Omental fat pad (tissue), 4 donors: ENCODE measurements at places on chromosomes 13 and 19.

- no peak for DNase-seq
Measured at GRCh38 chr19:56176881-56177280, 1.1 kb downstream of the GALP start.

GRCh38 chr19:756236-756635 lies 5.3 kb downstream of the MISP start:
- no peak for DNase-seq

DNA sequence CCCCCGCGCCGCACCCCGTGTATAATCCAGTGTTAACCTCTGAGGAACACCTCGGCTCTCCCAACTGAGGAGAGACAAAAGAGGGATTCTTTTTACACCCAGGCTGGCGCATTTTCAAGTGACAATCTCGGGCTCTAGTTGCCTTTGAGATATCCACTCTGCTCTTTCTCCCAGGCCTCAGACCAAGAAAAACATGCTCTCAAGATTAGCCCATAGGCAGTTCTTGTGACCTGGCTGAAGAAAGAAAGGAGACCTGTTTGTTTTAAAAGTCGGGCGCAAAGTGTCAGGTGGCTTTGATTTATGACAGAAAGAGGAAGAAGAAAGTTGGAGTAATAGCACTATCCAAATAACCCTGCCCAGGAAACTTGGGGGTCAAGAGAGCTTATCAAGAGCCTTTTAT lies 27.3 kb downstream of the SHISA2 start:
- no peak for DNase-seq

DNA sequence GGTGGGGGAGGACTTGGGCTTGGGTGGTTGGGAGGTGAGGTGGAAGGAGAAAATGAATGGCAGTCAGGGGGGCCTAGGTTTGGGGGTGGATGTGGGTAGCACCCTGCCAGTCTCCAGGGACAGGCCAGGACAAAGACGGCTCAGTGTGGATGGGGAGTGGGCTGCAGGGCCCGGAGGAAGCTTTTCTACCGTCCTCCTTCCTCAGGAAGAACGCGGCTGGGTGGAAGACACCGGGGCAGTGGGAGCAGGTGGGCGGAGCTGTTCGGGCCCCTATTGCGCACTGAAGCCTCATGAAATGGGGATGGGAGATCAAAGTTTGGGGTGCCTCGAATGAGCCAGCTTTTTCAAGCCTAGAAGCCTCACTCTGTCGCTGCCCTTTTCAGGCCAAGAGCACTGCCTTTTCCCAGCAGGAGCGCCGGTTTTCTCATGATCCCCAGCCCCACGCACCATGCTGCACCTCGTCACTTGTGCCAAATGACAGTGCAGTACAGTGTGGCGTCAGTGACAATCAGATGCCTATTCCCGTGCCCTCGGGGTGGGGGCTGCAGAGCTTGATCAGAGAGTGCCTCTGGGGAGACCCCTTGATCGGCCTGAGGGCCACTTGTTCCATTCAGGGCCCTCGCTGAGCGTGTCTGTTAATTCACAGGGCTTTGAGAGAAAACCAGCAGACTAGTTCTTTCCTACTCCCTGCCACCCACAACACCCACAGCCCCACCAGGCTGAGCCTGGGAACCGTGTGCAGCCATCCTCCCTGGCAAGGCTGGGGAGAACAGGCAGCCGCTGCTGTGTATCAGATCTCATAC lies 1.5 kb downstream of the CALM3 start:
- DNase-seq = no peak

GRCh38 chr13:99987154-99988019 lies 5.8 kb downstream of the ZIC2 start:
- DNase-seq = no peak

- no peak for DNase-seq
Measured at GRCh38 chr13:86121881-86122280, 322.7 kb upstream of the SLITRK6 start.

DNA sequence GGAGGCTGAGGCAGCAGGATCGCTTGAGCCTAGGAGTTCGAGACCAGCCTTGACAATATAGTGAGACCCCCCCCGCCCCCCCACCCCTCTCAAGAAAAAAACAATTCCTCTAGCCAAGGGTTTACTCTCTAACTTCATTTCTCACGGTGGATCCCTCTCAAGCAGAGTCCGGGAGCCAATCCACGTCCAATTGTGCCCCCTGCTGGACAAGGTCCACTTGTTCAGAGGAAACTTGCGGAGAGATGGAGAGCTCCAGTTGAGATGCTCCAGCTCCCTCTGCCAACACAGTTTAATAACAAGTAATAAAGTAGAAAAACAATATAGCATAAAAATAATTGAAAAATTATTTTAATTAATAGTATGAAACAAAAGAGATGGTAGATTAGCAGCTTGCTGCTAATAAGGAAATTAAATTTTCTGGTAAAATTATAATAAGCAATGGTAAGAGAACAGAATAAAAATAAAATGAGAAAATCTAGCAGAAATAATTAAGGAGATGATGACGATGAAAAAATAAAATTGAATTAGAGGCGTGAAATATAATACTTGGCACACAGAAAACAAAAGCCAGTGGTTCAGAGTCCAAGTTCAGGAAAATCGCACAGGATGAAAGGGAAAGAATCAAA lies 14.5 kb upstream of the SIGLEC14 start:
- DNase-seq = peak; percentile 76

DNA sequence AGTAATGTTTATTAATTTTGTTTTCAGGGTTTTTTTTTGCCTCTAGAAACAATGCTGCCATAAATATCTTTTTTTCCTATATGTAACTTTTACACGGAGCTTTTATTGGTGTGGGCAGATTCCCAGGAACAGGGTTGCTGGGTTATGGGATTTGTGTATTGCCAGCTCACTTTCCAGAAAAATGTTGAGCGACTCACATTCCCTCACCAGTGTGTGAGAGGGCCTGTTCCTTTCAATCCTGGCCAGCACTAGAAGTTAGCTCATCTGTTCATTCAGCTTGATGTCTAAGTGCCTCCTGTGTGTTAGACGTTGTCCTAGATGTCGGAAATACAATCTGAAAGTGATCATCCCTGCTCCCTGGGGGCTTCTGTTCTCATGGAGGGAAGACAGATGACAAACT lies 2.6 kb downstream of the ZNF71 start:
- DNase-seq = no peak

- no peak for DNase-seq
Measured at GRCh38 chr13:109986851-109987250, 200.5 kb upstream of the IRS2 start.

DNA sequence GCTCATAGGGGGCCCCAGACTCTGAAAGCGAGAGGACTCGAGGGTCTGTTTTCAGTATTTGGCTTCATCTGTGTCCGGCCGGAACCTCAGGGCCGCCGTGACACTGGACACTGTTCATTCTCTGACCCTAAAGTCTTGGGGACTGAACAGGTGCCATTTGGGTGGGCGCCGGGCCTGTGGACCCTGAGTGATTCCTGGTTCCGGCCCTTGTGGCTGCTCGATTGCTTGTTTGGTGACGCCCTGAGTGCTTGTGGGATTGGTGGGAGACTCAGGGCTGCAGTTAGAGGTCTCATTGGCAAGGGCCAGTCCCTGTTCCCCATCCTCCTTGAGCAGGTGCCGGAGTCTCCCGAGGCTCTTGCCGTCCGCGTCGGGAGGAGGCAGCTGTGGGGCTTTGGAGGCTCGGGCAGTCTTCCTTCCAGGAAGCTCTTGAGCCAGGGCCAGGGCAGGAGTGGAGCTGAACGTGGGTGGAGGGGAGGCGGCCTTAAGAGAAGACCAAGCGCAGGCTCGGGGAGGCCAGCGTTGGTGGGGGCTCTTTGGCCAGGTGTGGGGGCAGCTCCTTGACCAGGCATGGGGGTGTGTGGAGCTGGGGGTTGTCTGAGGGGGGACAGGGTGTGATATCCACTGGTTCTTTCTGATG lies 4.7 kb downstream of the PTBP1 start:
- no peak for DNase-seq

DNA sequence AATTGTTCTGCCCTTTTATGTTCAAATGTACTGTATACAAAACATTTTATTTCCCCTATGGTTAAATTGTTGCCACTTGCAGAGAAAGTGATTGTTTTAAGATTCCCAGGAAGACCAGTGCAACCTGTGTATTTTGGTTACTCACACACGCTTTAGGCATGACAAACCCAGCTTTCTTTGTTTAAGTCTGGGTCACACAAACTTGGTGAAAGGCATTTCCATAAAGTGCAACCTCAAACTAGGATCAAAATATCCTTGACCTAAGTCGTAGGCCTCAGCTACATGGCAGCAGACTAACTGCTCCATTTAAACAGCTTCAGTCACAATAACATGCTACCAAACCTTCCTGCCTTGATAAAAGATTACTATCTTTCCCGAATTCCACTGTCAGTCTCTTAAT lies 639.0 kb upstream of the PRR20A start:
- no peak for DNase-seq

GRCh38 chr13:106709522-106709921 lies 141.6 kb upstream of the ARGLU1 start:
- no peak for DNase-seq

GRCh38 chr19:34662919-34663318 lies 14.0 kb downstream of the SCGB2B2 start:
- DNase-seq = no peak

- DNase-seq = no peak
Measured at GRCh38 chr13:65613004-65613403, 1617.1 kb downstream of the PCDH9 start.

DNA sequence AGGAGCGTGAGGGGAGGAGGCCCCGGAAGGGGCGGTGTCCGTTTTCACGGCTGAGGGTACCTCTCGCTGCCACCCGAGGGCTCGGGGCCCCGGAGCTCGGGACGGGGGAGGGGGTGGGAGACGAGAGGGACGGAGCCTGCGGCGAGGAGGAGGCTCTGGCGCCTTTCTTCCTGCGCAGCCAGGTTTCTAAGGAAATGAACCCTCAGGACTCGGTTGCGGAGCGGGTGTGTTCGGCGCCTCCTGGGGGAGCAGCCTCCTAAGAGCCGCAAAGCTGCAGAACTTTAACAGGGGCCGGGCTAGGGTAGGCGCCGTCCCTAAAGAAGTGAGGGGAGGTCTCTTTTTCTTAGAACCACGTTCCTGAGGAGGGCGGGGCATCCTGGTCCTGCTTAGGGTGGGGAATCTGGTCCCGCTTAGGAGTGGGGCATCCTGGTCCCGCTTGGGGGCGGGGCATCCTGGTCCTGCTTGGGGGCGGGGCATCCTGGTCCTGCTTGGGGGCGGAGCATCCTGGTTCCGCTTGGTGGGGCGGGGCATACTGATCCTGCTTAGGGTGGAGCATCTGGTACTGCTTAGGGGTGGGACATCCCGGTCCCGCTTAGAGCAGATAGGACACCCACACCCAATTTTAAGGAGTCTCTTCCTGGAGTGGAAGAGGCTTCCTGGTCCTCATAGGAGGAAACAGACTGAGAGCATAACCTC lies 6.2 kb downstream of the SYT5 start:
- DNase-seq = no peak

DNA sequence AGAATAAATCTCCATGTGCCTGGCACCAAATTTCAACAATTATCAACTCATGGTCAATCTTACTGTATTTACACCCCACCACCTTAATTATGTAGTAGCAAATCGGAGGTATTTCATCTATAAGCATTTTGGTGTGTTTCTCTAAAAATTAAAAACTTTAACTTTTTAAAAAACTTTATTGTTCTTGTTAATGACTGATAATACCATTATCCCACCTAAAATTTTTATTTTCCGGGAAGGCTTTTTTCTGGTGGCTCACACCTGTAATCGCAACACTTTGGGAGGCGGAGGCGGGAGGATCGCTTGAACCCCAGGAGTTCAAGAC lies 453 bp upstream of the PDCD2L start:
- DNase-seq = no peak

DNA sequence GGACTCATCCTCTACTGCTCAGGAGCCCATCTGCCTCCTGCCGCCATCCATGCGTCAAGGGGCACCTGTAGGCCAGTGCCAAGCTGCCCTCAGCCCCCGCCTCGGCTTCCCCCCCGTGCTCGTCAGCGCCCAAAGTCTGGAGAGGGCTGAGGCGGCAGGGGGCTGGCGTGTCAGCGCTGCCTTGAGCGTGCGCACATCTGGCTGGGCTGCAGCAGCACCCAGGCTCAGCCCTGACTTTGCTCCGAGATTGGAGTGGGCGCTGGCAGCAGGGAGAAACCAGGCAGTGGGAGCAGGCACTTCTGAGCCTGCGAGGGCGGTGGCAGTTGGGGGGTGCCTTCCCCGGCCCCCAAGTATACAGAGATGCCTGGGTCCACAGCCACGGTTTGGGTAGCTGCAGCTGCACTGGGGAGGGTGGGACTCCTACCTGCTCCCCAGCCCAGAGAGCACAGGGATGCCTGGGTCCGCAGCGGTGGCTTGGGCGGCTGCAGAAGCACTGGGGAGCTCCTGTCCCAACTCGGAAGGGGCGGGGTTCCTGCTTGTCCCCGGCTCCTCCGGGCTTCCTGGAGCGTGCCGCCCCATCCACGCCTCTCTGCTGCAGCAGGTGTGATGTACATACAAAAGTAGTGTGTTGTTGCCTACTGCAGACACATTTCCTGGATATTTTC lies 44.8 kb upstream of the LPAR6 start:
- no peak for DNase-seq

GRCh38 chr13:41150058-41150457 lies 17.5 kb upstream of the KBTBD6 start:
- DNase-seq = no peak

DNA sequence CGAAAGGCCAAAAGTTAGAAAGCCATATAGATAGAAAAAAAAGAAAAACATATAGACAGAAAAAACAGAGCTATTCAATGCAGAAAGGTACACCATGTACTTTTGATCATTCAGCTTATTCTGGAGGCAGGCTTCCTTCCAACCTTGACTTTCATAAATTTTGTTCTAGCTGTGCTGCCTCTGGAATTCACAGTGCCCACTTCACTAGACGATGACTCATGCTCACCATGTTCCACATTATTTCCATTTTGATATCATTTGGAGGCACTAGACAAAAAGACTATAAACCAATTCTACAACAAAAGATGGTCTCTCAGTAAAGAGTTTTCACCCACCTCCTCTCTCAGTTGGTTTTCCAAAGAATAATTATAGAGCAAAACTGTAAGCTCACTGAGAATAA lies 229.0 kb upstream of the IPO5 start:
- no peak for DNase-seq

DNA sequence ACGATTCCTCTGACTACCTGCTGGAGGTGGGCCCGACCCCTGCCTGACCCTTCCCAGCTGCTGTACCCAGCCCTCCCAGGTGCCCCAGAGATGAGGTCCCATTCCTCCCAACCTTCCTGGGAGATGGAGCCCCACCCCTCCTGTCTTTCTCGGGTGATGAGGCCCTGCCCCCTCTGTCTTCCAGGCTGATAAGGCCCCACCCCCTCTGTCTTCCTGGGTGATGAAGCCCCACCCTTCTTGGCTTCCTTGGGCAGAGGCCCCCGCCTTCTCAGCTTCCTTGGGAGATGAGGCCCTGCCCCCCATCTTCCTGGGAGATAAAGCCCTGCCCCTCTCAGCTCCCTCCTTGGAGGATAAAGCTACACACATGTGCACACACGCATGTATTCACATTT lies 47.9 kb downstream of the CERS4 start:
- DNase-seq = no peak

- DNase-seq = no peak
Measured at GRCh38 chr13:113045251-113046127, 60.1 kb upstream of the F7 start.
